ENCODE measurements at places on chromosomes 3 and 15.

DNA sequence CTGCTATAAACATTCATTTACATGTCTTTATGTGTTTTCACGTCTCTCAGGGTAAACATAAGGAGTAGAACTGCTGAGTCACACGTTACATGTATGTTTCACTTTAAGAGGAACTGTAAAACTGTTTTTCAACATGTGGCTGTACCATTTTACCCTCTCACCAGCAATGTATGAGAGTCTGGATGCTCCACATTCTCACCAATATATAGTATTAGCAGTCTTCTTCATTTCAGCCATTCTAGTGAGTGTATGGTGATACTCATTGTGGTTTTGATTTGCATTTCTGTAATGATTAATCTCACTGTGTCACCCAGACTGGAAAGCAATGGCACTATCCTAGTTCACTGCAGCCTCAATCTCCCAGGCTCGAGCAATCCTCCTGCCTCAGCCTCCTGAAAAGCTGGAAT, 37.1 kb downstream of the PHC3 start:
- no peak for DNase-seq

DNA sequence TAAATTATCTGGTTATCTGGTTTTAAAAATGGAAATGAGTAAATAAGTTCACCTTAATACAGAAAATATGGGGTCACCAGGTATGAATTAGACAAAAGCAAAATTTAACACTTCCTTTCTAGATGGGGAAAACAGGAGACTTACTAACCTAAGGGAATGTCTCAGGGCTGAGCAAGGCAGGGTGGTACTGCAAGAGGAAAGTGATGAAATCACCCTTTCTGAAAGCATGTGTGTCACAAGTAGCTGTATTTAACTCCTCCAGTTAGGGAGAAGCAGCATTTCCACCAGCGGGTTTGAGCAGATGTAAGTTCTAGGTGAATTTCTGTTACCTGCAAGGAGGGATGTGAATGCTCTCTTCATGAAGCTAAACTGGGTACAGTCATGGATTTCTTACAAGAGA, 629.1 kb downstream of the MECOM start:
- no peak for DNase-seq

DNA sequence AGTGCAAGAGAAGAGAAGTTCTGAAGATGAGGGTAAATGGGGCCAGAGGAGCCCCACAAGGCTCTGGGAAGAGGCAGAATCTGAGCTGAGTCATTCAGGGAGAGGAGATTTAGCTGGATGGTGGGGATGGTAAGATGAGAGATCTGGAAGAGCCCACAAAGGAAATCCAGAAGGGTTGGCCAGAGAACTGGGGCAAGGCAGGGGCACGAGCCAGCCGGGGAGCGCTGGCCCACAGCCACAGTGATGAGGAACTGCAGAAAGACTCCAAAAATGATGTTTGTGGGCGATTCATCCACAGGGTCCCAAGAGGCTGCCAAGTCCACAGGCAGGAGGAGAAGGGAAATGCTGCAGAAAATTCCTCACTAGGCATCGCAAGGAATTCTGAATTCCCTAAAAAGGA, 75.9 kb upstream of the ATP2B2 start:
- DNase-seq, result no peak

- DNase-seq, result no peak
Observed at GRCh38 chr15:33460166-33460805, 149.5 kb downstream of the RYR3 start.

DNA sequence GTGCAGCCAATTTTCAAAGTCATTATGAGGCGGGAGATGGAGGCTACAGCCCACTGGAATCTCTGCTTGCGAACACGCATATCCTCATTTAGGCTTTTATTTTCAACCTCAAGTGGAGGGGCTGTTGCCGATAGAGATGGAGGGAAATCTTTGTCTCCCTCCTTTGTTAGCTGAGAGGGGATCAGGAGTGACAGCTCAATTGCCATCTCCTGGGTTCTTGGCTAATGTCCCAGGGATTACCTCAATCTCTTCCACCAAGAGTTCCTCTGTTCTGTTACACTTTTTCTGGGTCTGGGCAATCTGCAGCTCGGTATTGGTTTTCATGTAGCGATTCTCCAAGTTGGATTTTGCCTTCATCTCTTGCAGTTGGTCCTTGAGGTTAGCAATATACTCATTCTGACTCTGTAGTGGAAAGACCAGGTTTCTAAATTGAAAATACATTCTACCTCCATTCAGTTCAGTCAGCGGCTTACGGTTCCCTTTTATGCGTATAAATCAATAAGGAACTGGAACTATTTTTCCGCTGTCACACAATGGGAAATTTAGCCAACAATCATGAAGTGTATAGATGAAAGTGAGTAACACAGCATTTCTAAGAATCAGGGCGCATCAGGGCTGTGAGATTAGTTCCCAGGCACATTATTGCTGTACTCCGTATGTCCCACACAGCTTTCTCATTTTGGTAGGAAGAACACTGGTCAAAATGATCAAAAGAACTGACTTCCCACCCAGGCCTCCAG, 36.2 kb upstream of the RPL35A start:
- DNase-seq, result no peak

DNA sequence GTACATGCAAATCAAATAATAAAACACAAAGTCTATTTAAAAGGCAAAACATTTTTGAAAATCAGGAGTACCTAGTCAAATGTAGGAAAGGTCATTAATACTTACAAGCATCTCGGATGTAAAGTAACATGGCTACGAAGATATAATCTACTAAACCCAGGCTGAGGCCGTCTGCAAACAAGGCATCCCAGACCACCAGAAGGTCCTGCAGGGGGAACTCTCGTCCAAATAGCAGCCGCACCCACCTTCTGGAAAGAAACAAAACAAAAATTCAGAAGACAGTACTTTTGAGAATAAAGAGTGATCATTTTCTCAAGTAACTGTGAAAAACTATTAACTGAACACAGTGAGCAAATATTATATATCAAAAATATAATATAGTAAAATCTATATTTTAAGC, 423.1 kb downstream of the PLCL2 start:
- DNase-seq, result no peak

DNA sequence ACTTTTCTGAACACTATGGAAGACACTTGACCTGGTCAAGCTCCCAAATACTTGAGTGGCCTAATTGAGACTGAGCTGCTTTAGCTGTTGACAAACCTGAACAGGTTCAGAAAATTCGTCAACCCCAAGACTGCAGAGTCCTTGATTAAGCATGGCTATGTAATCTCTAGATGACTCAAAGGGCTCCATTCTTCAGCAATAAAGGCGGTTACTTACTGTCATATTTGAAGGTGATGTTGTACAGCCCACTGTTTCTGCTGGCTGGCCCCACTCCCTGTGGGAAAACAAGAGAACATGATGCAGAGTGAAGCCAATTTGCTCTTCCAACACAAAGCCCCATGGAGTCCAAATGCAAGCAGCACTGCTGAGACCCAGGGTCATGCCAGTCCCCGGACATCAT, 45.1 kb downstream of the IL17RD start:
- no peak for DNase-seq

DNA sequence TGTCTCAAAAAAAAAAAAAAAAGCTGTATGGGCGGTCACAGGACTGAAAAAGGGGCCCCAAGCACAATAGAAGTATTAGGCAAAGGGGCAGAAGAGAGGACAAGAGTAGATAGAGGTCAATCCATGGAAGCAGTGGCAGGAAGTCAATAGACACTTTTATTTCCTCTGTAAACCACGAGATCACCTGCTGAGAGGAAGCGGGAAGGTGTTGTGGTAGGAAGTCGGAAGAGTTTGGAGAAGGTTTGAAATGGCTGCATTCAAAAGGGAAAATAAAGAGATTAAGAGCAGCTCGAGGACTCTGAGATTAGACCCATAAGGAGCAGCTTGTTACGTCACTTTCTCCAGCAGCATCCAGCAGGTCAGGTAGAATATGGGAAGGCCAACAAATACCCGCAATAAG, 14.2 kb upstream of the ZNF148 start:
- no peak for DNase-seq

- DNase-seq, result no peak
Observed at GRCh38 chr15:35496585-35496984, 49.4 kb downstream of the DPH6 start.

DNA sequence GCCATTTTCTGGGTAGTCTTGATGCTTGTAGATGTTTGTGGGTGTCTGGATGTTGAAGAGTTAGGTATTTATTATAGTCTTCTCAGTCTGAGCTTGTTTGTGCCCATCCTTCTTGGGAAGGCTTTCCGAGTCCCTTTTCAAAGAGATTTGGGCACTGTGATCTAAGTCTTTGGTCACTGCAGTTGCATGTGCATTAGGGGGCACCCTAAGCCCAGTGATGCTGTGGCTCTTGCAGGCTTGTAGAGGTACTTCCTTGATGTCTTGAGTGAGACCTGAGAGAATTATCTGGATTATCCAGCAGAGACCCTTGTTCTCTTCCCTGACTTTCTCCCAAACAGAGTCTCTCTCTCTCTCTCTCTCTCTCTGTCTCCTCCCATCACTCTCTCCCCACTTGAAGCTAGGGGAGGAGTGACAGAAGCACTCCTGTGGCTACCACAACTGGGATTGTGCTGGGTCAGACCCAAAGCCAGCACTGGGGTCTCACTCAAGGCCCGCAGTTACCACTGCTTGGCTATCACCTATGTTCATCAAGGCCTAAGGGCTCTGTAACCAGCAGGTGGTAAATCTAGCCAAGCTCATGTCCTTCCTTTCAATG, 68.5 kb downstream of the TMCO5A start:
- peak; percentile 21 for DNase-seq

DNA sequence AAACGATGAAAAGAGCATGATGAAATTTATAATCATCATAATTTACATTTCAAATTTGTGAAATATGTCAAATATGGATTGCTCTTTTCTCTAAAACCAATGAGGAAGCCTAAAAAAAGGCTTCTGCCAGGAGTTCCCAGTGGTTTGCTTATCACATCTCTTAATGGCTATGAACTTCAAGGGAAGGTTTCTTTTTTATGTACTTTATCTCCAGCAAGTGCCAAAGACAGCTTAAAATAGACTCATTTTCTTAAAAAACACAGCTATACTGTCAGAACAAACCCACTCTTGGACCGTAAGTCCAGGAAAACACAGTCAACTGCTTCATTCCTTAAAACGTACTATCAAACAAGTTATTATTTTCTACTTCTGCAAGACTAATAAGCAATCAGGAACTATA, 80.2 kb downstream of the DLG1 start:
- DNase-seq, result no peak

DNA sequence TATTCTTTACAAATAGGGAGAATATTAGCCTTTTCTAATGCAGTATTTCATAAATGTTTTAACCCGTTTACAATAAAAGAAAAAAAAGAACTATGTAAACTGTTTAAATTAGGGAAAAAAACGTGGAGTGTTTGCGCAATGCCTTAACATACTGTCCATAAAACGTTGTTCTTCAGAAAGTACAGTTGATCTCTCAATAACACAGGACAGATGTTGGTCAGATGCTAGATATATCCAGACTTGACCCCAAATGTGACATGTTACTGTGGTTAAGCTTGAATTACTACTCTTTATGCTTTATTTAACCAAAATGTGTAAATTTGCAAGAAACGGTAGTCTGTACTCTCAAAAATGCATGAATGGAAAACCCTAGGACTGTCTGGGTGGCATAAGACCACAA, 110.3 kb downstream of the PLOD2 start:
- DNase-seq, result no peak

DNA sequence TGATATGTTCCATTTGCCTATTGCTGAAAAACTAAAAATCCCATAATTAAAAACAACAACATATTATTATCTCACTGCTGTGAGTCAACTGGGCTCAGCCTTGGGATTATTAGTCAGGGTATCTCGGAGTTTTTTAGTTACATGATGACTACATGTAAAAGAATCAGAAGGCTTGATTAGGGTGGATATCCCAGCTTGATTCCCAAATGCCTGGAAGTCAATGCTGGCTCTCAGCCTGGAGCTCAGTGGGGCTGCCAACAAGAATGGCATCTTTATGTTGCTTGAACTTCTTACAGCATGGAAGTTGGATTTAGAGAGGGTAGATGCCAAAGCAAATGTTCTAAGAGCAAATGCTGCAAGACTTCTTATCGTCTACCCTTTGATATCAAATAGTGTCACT, 278.5 kb downstream of the PLOD2 start:
- no peak for DNase-seq

DNA sequence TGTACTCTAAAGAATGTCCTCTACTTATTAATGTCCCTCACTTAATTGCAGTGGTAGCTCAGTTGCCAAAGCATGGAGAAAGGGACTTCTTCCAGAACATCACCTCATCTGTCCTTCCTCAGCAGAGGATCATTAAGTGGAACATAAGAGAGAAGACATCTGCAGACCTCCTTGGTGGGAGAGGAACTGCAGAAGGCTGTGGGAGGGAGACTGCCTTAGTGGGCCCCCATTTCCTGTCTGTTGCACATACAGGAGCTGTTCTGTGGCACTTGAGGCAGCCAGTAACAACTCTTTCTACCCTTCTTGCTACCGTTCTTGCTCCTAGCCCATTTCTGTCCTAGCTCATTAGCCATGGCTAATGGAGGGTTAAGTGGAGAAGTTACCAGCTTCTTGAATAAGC, 33.6 kb downstream of the HPS3 start:
- DNase-seq, result peak; percentile 91

DNA sequence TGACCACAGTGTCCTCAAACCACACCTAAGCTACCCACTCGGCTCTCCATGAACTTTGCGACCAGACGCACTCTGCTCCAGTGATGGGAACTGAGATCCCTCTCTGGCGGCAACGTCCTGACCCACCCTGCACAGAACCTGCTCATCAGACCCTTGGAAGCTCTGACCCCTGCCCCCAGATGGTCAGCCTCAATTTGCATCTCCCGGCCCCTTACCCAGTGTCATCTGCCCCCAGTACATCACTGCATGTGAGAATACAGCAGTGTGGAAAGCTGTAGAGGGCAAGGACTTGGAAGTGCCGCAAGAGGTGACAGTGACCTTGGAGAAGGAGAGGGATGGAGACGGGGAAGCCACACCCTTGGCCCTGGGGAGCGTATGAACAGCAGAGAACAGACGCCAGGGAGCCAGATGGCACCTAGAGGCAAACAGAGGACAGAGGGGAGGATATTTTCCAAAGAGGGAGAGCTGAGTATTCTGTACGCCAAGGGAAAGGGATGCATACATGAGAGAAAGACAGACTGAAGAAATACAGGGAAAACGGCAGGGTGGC, 192.0 kb downstream of the XXYLT1 start:
- no peak for DNase-seq

DNA sequence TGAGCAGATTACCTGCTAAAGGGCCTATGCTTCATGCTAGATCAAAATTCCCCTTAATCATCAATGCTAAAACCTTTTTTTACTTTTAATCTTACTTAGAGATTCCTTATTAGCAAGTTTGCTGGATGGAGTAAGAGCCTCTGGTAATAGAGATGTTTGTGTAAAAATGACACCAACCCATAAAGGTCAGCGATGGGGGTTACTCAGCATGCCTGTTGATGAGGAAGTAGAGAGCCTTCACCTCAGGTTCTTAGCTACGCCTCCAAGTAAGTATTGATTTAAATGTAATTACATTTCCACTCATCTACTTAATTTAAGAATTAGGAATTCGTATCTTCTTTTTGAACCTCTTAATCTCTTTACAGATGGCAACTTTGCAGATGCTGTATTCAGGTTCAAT, 38.8 kb downstream of the DNAJC13 start:
- DNase-seq, result peak; percentile 25

All from Kasumi-1 (cell line).